ENCODE measurements at places on chromosomes 11 and 22.

DNA sequence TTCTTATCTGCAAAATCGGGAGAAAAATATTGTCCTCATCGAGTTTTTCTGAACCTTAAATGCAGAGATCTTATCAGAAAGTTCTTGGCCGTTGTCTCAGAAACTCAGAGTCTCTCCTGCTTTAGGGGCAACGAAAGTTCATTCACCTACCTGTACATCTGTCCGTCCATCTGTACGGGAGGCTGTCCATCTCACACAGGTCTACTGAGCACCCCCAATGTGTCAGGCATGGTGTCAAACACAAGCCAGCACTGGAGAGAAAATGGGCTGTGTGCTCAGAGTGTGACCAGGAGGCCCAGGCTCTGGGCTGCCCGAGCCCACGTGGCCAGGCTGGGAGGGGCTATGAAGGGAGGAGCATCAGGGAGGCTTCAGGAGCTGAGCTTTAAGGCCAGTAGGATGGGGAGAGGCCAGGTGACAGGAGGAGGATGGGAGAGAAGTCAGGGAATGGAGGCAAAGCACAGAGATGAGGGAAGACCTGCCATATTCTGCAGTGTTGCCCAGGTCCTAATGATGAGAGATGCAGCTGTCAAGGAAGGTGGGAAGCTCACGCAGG is 62.4 kb upstream of the MYEOV start:
- no peaks in the 10 kb centered on the region for H3K4me1 ChIP-seq
- H3K27me3 ChIP-seq: peaks cover 33% of the 10 kb centered on the region
- H3K27ac ChIP-seq: no peak overlapping the region
- DNase-seq: no peak
- no peaks in the 10 kb centered on the region for H3K36me3 ChIP-seq
- H3K4me3 ChIP-seq: no peak overlapping the region

DNA sequence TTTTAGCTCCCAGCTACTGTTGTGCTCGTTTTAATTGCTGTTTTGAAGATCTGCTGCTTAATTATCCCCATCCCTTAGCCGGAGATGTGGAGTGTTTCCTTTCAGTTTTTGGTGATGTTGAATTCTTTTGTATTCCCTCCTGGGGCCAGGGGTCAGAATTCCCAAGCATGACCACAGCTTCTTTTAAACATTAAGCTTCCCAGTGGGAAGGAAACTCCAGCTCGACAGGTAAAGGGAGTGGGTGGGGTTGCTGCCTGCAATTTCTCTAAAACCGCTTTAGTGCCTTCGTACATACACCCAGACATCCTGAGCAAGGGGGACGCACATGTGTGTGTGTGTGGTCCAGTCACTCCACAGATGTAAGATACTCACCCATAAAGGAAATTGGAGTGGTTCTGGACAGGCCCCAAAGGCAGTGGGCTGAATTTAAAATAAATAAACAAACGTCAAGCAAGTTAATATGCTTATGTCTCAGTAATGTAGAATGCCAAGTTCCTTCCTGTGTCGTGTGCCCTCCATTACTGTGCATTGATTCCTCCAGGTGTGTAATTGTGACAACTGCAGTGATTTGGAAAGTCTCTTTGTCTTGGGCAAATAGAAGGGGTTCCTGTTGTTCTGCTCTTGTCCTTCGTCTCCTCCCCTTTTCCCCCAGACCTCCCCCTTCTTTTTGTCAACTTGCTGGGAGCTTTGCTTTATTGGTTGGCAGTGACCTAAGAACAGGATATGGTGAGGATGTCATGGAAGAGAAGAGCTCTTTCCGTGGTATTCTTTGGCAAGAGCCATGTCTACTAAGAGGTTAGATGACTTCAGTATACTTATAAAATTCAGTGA is 19.2 kb upstream of the ADSL start:
- H3K36me3 ChIP-seq: peaks cover 3% of the 10 kb centered on the region
- H3K4me3 ChIP-seq: peak overlapping the region; percentile 43
- no peaks in the 10 kb centered on the region for H3K27me3 ChIP-seq

GRCh38 chr22:19149047-19149883 is 827 bp downstream of the GSC2 start:
- no peak for DNase-seq
- H3K27me3 ChIP-seq: peaks cover 45% of the 10 kb centered on the region
- peaks cover 11% of the 10 kb centered on the region for H3K36me3 ChIP-seq
- H3K4me1 ChIP-seq: peaks cover 15% of the 10 kb centered on the region
- peak overlapping the region; percentile 75 for H3K4me3 ChIP-seq

DNA sequence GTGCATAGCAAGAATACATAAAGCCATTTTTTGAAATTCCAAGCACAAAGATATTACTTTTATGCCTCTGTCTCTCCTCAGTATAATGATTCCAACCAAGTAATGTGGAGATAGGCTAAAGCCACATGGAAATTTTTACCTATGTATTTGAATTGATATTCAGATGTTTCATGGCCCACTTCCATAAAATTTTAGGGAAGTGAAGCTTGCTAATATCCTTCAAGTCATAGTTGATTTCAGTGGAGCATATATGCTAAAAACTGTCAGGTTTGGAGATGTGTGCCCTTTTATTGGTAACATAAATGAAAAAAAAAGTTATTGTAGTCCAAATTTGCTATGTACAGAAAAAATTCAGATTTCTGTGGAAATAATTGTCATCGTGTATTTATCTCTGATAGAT is 12.3 kb downstream of the MS4A4E start:
- no peak for DNase-seq
- H3K4me1 ChIP-seq: no peaks in the 10 kb centered on the region
- no peaks in the 10 kb centered on the region for H3K36me3 ChIP-seq
- no peak overlapping the region for H3K4me3 ChIP-seq

DNA sequence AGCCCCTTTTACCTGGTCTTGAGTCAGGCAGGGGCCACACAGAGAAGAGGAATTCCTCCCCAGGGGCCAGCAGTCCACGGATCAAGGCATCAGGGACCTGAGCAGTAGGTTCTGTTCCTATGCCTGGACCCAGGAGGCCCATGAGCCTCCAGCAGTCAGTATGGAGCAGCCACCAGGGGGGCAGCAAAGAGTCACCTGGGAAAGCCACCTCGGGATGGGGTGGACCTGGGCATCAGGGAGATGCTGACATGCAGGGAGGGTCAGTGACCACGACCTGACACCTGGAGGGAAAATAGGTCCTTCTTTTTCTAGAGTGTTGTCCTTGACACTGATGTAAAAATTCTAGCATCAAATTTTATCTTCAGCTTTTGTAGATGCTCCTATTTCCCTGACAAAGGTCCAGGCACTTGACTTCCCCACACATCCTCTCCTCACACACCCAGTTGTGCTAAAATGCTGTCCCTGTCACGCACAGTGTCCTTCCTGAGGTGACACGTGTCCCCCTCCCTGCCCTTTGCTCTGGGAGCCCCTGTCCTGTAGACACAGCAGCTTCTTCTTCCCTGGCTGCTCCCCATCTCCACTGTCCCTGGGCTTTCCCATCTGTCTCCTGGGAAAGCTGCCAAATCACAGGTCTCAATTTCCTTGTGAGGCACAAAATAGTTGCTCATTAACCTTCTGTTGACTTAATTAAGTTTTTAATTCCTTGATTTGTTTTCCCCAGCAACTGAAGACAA is 70.0 kb upstream of the IGLL5 start:
- H3K27ac ChIP-seq: peak overlapping the region; percentile 94
- peak overlapping the region; percentile 83 for H3K4me3 ChIP-seq
- no peaks in the 10 kb centered on the region for H3K36me3 ChIP-seq
- H3K27me3 ChIP-seq: no peaks in the 10 kb centered on the region

All from T-helper 17 cell (primary cell).